A673 (cell line): ENCODE measurements at places on chromosomes 16 and 17. TPM values are rescaled to one million over a fixed set of nuclear protein-coding genes. Genes with fewer than 3 reads are reported as not detected.
A peak's percentile ranks its signal among the peaks of the same experiment; 100 is the strongest.

CES3 gene
- 3.0 and 3.9 TPM in 2 replicates for total RNA-seq

DNA sequence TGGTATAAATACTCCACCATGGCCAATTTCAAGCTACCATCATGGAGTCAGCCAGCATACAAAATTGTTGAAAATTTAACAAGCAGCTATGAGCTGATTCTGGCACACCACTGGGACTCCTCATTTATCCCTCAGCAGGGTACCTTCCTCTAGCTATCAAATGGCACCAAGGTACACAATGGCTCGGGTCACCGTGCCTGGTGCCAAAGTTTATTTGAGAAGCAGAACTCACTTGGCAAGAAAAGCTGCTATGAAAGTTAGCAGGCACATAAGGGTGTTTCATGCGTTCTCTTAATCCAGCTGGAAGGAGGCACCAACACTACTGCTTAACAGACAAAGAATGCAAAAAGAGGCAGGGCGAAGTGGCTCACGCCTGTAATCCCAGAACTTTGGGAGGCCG is 51.6 kb downstream of the IKZF3 start:
- no peak overlapping the region for H3K4me3 ChIP-seq
- no peaks in the 10 kb centered on the region for H3K36me3 ChIP-seq
- peak; percentile 79 for DNase-seq

- peaks cover 19% of the 10 kb centered on the region for H3K4me1 ChIP-seq
- H3K36me3 ChIP-seq: peaks cover 13% of the 10 kb centered on the region
- DNase-seq: peak; percentile 89
- peak within 1 kb of the TSS; percentile 78 for H3K27ac ChIP-seq
Measured at GRCh38 chr16:58000706-58001676, at the start of gene USB1. TSS of gene USB1 (plus strand) at chr16:58001407. CDS start at chr16:58001484, 77 bp downstream.

GRCh38 chr17:80408872-80409271 is 6.1 kb upstream of the ENDOV start:
- no peak for DNase-seq
- H3K36me3 ChIP-seq: no peaks in the 10 kb centered on the region
- H3K4me3 ChIP-seq: no peak overlapping the region
